Neuronal stem cell (in vitro differentiated cells): ENCODE measurements at places on chromosomes 16 and 17.

DNA sequence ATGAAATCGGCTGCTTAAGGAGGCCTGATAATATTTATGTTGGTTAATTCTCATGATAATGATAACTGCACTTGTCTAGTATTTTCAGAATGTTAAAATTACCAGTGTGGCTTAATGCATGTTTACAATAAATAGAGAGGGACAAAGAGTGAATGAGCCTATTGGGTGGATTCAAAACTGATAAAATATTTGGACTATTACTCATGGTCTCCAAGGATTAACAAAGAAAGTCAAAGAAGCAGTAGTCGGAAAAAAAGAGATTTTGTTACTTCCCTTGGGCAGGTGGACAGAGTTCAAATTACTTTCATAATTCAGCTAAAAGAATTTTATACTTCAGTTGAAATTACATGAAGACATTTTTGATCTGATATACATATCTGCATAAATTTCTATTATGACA, 258.2 kb upstream of the PMFBP1 start:
- DNase-seq: no peak

- DNase-seq: peak; percentile 77
Measured at GRCh38 chr16:29807426-29808218, 1.3 kb downstream of the MAZ start.

DNA sequence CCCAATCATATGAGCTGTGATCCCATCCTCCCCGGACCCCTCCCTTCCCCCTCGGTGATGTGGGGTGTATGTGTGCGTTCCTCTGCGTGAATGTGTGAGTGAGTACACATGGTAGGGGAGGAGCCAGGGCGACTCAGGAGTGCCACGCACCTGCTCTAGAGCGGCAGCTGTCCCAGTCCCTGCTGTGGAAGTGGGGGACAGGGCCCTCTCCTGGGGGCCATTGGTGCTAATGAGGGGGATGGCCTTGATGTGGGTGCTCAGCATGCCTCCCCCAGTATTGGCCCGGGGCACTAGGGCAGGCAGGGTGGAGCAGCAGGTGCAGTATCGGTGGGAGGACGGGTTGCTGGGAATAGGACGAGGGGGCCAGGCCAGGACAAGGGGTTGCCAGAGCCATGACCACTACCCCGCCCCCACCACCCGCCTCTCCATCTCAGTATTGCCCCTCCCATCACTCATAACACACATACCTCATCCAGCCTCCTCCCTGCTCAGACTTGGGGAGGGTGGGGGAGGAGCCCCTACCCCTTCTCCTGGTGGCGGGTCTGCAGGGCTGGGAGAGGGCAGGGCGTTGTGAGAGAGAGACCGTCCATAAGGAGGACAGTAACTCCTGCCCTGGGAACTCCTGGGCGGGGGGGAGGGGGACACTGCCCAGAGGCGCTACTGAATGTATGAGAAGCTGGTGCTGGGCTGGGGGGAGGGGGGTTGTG, 8.5 kb downstream of the NR1D1 start:
- DNase-seq: no peak

DNA sequence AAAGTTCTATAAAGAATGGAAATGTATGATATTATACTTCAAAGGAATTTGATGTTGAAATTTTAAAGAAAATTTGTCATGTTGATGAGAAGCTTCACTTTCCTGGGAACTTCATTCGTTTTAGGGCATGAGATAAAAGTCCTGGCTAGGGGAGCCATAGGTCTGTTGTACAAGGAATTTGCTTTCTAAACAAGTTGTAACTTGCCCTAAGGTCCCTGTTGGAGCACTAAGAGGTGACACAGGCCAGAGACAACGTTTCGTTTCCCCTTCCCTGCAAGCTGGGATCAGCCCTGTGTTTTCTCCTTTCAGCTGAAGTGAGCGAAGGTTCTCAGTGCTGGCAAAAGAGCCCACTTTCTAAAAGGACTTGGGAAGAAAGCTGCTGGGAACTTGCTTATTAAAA, 16.6 kb downstream of the PLD6 start:
- no peak for DNase-seq

DNA sequence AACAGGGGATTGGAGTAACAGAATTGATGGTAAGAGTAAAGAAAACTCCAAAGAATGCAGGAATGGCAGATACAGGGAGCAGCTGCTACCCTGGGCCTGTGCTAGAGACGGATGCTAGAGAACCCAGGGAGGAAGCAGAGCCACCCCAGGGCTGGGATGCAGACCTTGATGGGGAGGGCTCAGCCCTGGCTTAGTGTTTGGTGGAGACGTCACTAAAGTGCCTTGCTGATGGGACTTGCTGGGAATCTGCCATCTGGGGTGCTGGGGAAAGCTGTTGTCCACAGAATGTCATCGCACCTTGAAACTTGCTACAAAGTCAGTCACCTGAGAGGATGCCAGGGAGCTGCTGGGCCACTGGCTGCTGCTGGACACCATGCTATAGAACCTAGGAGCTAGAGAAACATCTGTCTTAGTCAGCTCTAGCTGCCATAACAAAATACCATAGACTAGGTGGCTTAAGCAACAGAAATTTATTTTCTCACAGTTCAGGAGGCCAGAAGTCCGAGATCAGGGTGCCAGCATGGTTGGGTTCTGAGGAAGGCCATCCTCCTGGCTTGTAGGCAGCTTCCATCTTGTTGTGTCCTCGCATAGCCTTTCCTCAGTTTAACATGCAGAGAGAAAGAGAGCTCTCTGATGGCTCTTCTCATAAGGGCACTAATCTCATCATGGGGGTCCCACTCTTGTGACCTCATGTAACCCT, 15.3 kb downstream of the MT1X start:
- no peak for DNase-seq

DNA sequence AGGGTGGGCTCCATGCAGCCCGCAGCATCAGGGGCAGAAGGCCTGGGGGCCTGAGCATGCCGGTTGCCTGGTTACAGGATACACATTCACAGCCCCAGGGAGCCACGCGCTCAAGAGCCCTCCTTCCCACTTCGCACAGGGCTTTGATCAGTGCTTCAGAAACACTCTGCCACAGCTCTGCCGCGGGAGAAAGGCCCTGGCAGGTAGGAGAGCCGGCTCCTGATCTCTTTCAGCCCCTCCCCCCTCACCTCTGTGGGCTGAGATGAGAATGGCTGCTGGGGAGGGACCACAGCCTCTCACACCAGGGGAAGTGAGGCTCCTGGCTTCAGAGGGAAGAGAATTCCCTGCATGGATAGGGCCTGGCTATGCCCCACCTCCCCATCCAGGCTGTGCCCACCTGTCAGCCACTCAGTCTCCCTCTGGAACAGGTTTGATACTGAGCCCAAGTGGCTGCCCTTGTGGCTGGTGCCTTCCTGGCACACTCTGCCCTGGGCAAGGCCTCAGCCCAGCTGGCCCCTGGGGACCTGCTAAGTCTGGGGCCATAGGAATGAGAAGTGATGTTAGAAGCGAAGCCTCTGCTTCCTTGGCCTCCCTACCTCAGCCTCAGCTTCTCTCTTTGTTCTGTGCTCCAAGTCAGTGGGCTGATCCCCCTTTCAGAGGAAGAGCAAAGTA, 8.6 kb downstream of the DOK4 start:
- no peak for DNase-seq

DNA sequence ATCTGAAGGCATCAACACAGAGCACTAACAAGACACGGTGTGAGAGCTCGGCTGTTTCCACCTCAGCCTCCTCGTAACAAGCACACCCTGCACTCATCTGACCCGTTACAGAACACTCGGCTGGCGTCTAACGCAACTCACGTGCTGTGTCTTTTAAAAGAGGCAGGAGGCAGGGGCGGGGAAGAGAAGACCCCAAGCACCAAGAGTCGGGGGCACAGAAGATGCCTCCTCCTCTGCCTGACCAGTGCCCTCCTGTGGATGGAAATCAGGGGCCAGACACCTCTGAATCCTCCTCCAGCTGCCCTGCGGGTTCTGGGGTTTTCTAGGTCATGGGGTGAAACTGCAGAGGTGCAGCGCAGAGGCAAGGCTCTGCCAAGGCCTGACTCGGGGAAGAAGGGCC, 74.3 kb downstream of the ZNF778 start:
- no peak for DNase-seq

- no peak for DNase-seq
Measured at GRCh38 chr17:80331820-80332219, 71.2 kb downstream of the RNF213 start.

DNA sequence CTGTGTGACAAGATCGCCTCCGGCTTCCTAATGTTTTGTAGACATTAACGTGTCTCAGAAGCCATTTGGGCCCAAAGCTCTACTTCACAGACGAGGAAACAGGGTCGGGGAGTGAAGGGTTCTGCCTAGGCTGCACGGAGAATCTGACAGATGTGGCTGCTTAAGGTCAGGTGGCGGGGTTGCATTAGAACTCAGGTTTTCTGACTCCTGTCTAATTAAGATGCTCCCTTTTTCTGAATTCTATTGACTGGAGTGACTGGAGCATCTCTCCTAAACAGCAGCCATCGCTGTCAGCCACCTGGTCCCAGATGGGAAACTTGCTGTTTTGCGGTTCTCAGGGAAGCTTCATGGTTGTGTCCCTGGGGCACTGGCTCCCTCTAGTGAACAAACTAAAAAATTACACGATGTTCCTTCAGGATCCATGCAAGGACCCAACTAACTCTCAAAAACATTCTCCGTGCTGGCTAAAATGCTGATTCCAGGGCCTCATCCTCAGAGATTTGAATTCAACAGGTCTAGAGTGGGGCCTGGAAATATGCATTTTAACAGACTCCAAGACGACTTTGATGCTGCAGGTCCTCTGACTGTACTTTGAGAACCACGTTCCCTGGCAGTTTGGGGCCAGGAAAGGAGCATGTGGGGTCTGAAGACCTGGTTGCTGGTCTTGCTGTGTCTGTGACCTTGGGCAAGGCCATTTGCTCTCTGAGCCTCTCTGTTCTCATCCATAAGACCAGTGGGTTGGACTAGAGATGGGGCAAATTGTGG, 117.4 kb downstream of the IRF8 start:
- peak; percentile 62 for DNase-seq

DNA sequence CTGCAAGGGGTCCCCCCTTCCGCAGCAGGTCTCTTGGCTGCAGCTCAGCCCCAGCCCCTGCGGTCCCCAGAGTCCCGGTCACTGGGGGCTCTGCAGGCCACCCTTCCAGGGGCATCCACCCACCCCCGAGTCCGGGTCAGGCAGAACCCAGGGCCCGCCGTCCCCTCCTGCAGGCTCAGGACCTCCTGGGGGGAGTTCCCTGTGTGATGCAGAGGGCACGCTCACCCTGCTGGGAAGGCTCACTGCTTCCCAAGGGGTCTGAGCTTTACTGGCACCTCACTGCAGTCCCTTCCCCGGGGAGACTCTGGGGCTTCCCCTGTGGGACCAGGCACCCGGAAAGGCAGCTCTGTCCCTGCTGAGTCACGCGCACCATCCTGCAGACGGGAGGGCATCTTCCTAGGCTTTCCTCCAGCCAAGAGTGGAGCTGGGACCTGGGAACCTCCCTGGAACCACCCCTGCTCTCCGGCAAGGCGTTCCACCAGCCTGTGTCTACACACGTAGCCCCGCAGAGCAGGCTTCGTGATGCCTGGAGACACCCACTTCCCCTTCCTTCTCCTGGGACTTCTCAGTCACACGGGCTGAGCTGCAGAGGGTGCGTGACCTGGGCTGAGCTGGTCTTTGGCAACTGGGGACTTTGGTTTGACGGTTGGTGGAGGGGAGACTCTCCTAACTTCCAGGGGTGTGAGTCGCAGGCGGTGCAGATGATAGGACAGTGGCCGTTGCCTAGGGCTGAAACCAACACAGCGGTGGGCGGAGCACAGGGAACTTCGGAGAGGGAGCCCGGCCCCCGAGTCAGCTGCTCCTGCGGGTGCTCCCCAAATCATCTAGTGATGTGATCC, 23.4 kb downstream of the SLC25A10 start:
- DNase-seq: no peak

- no peak for DNase-seq
Measured at GRCh38 chr16:82943371-82943770, 316.6 kb downstream of the CDH13 start.

DNA sequence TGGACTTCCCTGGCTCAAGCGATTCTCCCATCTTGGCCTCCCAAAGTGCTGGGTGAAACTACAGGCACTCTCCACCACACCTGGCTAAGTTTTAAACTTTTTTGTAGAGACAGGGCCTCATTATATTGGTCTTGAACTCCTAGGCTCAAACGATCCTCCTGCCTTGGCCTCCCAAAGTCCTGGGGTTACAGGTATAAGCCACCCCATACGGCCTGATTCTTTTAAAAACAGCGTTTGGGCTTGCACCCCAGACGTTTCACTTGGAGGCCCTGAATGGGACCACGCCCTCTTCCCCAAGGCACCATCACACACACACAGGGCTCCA, 29.4 kb upstream of the GINS2 start:
- no peak for DNase-seq

DNA sequence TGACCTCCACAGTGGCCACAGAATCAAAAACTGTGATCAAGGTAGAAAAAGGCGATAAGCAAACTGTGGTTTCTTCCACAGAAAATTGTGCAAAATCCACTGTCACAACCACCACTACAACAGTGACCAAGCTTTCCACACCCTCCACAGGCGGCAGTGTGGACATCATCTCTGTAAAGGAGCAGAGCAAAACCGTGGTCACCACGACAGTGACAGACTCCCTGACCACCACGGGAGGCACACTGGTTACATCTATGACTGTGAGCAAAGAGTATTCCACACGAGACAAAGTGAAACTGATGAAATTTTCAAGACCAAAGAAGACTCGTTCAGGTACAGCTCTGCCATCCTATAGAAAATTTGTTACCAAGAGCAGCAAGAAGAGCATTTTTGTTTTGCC, 83.6 kb downstream of the C17orf58 start:
- no peak for DNase-seq

DNA sequence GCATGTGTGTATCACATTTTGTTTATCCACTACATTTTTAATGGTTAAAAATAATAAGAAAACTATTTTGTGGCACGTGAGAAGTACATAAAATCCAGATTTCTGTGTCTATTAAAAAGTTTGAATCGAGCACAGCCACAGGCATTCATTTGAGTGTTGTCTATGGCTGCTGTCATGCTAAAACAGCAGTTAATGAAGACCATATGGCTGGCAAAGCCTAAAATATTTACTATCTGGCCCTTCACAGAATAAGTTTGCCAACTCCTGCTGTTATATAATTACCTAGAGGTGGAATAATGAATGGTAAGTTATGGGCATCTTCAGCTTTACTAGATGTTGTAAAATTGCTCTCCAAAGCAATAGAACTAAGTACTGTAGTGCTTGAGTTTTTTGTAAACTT, 30.5 kb downstream of the TMEM98 start:
- no peak for DNase-seq

GRCh38 chr16:84105301-84105815, 11.4 kb downstream of the MBTPS1 start:
- no peak for DNase-seq
